Eye (tissue), 1 donor: ENCODE measurements at places on chromosomes 7 and 10.
A peak's percentile ranks its signal among the peaks of the same experiment; 100 is the strongest.

- DNase-seq, result no peak
Measured at GRCh38 chr7:134245253-134245652, 71.5 kb downstream of the SLC35B4 start.

DNA sequence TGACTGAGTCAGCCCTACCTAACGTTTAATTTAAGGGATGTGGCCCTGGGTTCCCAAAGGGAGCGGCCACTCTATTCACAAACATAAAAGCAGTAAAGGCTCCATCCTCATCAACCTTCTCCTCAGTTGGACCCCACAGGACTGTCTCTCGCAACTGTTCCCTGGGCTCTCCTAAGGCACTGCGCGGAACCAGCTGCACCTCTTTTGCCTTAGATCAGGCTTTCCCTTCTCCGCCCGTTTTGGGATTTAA, 689 bp upstream of the GTPBP4 start:
- DNase-seq, result no peak

DNA sequence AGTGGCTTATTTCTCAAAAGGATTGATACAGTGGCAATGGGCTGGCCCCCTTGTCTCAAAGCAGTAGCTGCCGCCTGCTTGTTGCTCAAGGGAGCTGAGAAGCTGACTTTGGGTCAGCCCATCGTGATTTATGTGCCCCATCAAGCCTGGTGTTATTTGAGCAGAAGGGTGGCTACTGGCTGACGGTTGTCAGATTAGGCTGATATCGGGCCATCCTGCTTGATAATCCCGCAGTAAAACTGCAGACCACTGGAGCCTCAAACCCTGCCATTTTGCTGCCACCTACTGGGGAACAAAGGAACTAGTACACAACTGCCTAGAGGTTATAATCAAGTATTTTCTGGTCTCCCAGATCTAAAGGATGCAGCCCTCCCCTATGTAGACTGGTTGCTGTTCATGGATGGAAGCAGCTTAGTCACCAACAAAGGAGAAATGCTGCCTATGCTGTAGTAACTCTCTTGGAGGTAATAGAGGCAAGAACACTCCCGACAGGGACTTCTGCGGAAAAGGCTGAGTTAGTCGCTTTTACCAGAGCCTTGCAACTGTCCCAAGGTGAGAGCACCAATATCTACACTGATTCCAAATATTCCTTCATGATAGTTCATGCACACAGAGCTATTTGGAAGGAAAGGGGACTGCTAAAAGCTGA, 65.9 kb upstream of the ZNF92 start:
- peak; percentile 89 for DNase-seq

DNA sequence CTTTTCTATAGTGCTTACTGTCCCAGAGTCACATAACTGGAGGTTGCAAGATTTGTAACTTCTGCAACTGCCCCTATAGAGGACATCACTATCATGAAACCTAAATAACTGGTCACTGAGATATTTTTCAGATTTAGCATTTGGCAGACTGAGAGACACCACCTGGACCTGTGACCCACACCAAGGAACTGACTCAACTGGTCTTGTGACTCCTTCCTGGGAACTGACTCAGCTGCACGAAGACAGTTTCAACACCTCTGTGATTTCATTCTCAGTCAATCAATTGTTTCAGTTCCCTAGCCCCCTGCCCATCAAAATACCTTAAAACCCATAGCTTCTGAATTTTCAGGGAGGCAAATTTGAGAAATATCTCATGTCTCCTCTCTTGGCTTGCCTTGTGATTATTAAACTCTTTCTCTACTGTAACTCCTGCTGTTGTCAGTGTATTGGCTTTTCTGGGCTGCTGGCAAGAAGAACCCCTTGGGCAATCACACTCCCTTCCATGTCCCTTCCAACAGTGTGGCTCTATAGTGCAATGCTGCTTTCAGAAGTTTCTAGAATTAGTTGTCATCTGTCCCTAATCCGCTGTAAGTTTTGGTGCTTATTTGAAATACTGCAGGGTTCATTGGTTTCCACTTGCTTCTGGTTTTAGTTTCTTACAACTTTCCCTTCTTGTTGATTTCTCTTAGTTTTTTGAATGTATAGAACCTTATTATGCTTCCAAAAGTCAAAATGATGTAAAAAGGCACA, 127.8 kb upstream of the ADCY1 start:
- no peak for DNase-seq
